Stimulated activated CD8-positive, alpha-beta memory T cell treated with anti-CD3 and anti-CD28 coated beads, Interleukin-4, amount 100 ng/mL, for 4 hours (primary cell): ENCODE measurements at places on chromosomes 12 and 14.

GRCh38 chr12:63150713-63151622 lies at the start of gene AVPR1A:
AVPR1A (minus strand) TSS chr12:63151201; CDS start chr12:63150836, 365 bp downstream.
- DNase-seq = no peak

DNA sequence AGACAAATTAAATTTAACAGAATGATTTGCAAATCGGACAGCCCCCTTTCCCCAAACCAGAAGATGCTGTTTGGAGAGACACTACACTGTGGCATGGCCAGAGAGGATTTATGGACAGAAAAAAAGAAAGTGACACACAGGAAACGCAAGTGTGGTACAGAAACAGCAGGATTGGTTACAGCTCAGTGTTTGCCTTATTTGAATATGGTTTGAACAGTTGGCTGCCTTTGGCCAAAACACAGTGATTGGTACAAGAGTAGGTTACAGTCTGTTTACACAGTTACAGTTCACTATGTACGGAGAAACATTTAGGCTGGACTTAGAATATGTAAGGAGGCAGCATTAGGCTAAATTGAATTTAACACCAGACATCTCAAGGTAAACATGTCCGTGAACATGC lies 335.3 kb downstream of the NPAS3 start:
- DNase-seq = no peak

- no peak for DNase-seq
Measured at GRCh38 chr12:29552994-29553748, 55.7 kb upstream of the OVCH1 start.

- DNase-seq = no peak
Measured at GRCh38 chr12:109710747-109711595, 2.7 kb upstream of the FAM222A start.

- no peak for DNase-seq
Measured at GRCh38 chr12:87704374-87704773, 324.8 kb downstream of the C12orf50 start.

DNA sequence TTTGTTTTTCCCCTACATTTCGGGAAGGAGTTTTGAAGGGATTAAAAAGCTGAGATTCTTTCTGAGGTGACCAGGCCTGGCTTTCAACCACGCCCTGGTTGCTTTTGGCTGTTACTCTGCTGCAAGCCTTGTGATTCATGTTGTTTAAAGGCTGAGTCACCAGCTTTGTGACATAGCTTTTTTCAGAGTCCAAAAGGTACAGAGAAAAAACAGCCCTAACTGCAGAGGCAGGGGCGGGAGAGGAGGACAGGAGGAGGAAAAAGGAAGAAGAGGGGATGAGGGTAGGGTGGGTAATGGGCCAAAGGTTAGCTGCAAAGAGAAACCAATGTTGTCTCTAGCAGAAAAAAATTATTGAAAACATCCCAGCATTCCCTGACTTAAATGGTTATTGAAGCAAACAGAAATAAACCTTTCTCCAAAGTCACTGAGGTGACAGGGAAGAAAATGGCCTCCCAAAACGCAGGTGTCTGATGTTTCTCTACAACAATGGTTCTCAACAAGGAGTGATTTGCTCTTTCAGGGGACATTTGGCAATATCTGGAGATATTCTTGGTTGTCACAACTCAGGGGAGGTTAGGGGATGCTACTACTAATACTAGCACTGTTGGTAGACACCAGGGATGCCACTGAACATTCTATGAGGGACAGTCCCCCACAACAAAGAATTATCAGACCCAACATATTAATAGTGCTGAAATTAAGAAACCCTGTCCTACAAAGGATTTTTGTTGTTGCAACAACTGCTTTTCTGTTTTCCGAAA lies 2.1 kb upstream of the UBC start:
- DNase-seq = no peak

- DNase-seq = no peak
Measured at GRCh38 chr12:123506059-123506842, 27.3 kb downstream of the RILPL1 start.

- no peak for DNase-seq
Measured at GRCh38 chr12:123614531-123614930, 12.6 kb downstream of the DDX55 start.

GRCh38 chr12:632102-632696 lies 31.0 kb downstream of the NINJ2 start:
- no peak for DNase-seq

GRCh38 chr12:89882792-89883191 lies 174.2 kb upstream of the ATP2B1 start:
- DNase-seq = no peak

GRCh38 chr12:132108211-132108832 lies 35.8 kb downstream of the DDX51 start:
- DNase-seq = no peak

GRCh38 chr14:78278464-78279250 lies 108.5 kb downstream of the NRXN3 start:
- DNase-seq = no peak

DNA sequence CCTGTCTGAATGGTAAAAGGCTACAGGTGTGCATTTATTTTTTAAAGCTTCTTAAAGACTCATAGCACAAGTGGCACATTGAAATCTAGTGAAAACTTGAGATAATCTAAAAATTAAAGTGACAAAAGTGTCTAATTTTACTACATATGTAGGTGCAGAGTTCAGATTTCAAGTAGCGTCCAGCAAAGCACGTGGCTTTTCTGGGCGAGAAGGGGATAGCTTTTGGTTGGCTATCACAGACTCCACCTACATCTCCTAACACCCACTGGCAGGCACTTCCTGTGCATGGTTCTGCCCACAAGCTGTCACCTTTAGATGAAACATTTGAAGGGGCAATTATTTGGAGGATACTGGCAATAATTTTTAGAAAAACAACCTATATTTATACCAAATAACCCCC lies 1.9 kb upstream of the PITPNM2 start:
- DNase-seq = no peak

GRCh38 chr12:123041042-123041531 lies 60.6 kb downstream of the ARL6IP4 start:
- DNase-seq = no peak

- DNase-seq = no peak
Measured at GRCh38 chr14:59481407-59481806, 2.8 kb downstream of the L3HYPDH start.

GRCh38 chr12:54941659-54942058 lies 42.9 kb downstream of the TESPA1 start:
- DNase-seq = no peak

- no peak for DNase-seq
Measured at GRCh38 chr12:125132698-125133400, 67.6 kb downstream of the AACS start.

- DNase-seq = no peak
Measured at GRCh38 chr14:78950649-78951048, 780.5 kb downstream of the NRXN3 start.

DNA sequence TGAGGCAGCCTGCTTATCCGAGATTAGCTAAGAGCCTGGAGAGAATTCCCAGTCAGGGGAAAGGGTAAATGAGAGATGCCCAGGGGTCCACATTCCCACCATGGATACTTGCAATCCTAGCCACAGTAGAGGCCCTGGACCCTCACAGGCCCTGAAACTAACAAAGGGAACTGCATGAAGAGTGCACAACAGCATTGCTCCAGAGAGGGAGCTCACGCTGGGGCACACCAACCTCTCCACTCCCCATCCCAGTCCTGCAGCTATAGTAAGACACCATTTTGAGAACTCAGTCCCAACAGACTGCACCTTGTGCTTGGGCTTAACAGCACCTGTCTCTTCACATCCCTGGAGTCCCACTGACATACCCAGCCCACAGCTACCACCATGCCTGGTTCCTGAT lies 30.5 kb downstream of the CEP83 start:
- DNase-seq = no peak

GRCh38 chr14:90627478-90627877 lies 188.8 kb downstream of the TTC7B start:
- DNase-seq = no peak

DNA sequence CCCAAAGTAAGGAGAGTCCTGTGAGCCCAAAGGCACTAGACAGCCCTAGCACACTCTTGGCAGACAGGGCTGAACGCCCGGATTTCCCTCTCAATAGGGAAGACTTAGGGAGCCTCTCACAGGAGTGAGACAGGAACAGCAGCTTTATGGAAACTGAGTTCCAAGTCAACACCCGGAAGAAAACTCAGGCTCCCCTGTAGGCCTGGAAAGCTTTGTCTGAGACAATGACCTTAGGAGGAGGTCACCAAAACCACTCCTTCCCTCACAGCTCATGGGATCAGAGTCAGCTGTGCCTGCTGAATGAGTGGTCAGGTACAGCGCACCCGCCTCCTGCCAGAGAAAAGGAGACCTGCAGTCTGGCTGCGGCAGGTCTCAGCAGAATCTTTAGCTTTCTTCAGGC lies 229.5 kb downstream of the CACNA1C start:
- no peak for DNase-seq

GRCh38 chr14:103542605-103543088 lies 13.7 kb downstream of the TRMT61A start:
- DNase-seq = no peak

DNA sequence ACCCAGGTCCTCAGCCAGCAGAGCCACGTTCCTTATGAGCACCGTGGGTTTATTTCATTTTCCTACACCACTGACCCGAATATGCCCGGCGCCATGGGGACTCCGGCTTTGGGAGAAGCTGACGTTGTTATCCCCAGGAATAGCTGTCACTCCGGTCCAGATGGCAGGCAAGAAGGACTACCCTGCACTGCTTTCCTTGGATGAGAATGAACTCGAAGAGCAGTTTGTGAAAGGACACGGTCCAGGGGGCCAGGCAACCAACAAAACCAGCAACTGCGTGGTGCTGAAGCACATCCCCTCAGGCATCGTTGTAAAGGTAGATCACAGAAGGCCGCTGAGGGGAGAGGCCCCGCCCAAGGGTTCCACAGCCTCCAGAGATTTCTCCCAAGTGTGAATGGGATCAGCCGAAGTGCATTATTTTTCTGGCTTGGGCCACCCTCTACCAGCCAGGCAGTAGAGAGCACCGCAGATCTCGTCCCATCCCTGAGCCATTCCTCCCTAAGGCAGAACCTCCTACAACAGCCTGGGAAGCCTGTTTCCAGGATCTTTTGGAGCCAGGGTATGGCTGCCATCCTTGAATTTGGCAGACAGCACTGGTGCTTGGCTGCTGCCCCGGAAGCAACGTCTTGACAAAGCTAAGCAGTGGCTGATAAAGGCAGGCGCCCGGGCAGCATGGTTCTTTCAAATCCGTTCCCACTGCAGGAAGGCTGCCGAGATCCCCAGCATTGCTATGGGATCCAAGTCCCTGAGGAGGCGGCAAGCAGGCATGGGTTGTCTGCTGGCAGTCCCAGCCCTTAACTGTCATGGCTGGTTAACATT lies 17.8 kb downstream of the CDK2AP1 start:
- DNase-seq = no peak

GRCh38 chr14:65631040-65631439 lies 218.5 kb downstream of the FUT8 start:
- no peak for DNase-seq

DNA sequence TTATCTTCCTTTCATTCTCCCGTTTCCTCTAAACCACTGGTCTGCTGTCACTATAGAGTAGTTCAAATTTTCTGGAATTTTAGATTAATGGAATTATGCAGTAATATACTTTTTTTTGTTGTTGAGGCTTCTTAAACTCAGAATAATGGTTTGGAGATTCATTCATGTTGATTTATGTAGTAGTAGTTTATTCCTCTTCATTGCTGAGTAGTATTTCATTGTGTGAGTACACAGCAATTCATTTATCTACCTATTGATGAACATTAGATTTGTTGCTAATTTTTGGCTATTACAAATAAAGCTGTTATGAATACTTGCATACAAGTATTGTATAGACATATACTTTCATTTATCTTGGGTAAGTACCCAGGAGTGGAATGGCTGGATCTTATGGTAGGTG lies 7.2 kb downstream of the RASSF8 start:
- no peak for DNase-seq

GRCh38 chr14:54944737-54945391 lies 42.2 kb upstream of the GCH1 start:
- no peak for DNase-seq

GRCh38 chr14:26199590-26200370 lies 398.1 kb downstream of the NOVA1 start:
- DNase-seq = no peak
